ENCODE measurements at places on chromosomes 11 and 22.

- no peak for DNase-seq
These were observed 33.6 kb downstream of the TBC1D22A start for GRCh38 chr22:46795845-46796565.

- no peak for DNase-seq
These were observed 3.6 kb upstream of the GAS2L1 start for GRCh38 chr22:29302681-29303465.

DNA sequence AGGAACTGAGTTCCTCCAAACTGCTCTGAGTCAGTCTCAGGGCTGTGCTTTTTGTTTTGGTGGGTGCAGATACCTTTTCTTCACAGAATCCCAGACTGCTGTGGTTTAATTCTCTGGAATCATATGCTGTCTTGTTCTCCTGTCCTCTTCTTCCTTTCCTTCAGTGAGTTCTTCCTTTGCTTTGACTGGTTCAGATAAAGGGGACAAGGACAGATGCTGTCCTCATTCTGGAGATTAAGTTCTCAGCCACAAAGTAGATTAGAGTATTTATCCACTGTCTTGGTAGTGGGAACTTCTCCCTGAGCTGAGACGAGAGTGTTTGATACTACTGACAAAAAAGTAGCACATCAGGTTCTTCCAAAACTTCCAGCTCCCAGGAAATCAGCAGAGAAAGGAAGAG is 13.3 kb downstream of the ZDHHC5 start:
- DNase-seq, result no peak

DNA sequence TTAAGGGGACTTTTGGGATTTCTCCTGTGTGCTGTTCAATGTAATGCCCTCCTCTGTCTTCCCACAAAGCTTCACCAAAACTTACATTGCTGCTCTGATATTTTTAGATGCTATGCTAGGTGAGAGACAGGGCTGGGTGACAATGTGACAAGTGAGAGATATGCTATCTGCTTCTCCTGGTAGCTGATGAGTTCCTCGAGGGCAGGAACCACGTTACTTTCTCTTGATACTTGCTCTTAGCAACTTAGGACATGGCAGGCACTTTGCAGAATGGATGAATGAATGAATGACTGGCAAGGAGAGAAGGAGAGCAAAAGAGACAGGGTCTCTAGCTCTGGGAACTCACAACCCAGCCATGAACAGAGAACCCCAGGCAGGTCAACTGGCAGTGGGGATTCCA is 115.4 kb downstream of the C11orf58 start:
- DNase-seq, result no peak

- DNase-seq, result peak; percentile 4
These were observed 46.2 kb downstream of the BLID start for GRCh38 chr11:122069707-122070360.

GRCh38 chr11:113587308-113587739 is 112.1 kb upstream of the DRD2 start:
- DNase-seq, result no peak

- no peak for DNase-seq
These were observed 927.3 kb upstream of the RAG2 start for GRCh38 chr11:37525336-37525735.

DNA sequence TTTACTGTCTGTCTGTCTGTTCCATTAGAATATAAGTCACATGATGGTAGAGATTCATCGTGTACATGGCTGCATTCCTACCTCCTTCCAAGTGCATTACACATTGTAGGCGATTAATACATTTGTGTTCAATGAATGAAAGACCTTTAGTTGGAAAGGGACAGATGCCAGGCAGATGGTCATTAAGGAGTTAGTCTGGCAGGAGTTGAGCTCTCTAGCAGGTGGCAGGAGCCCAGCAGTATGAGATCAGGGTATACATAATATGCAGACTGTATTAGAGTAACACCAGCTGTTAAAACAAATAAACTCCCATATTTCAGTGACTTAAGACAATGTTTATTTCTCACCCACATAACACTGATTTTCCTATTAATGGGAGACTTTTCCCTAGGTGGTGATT is 147.7 kb upstream of the LARGE1 start:
- no peak for DNase-seq

GRCh38 chr11:128902515-128903066 is 11.4 kb downstream of the KCNJ5 start:
- no peak for DNase-seq

- no peak for DNase-seq
These were observed 52.4 kb upstream of the TTLL12 start for GRCh38 chr22:43239193-43239780.

DNA sequence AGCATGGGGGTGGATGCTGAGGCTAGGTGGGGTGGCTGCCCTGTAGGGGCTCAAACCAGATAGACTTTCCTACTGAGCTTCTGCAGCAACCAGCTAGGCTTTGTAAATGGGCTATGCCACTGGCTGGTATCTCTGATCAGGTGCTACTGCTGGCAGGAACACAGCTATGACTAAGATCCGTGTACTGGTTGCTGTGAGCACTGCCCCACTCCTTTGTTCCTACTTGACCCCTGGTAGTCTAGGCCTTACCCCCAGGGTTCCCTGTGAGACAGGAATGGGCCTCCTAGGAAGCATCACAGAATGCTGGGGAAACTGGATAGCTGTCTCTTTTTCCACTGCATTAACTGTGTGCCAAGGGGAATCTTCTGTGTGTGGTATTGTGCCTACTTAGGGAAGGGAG is 58.4 kb upstream of the GAB2 start:
- no peak for DNase-seq

DNA sequence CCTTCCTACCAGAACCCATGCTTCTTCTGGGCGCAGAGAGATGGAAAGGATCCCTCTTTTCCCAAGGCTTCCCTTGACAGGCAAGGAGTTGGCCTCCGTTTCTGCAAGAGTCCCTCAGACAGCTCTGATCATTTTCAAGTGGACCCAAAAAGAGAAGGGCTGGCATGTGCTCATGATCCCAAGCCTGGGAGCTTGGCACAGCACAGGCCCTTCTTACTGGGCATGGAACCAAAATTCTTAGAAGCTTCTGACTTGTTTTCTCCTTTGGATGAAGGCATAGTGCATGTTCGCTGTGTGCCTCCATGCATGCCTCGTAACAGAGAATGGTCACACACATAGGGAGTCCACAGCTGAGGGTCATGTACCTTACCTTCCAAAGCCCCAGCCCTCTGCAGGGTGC is 449.6 kb downstream of the MIAT start:
- no peak for DNase-seq

- DNase-seq, result no peak
These were observed 8.3 kb upstream of the IGSF9B start for GRCh38 chr11:133965031-133965601.

DNA sequence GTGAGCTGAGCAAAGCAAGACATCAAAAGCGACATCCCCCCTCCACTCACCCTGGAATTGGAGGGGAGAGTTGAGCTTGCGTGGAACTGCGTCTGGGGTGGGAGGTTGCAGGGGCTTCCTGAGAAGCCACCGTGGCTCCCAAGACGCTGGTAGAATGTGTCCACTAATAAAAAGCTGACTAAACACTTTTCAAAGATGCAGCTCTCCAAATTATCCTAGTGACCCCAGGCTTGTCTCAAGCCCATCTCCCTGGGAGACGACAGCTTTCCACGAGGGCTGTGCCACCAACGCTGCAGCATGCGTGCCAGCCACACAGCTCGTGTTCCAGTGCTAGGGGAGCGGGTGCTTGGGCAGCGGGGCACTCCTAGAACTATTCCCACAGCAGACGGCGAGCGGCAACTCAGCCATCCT is 6.3 kb upstream of the GAL start:
- DNase-seq, result no peak

DNA sequence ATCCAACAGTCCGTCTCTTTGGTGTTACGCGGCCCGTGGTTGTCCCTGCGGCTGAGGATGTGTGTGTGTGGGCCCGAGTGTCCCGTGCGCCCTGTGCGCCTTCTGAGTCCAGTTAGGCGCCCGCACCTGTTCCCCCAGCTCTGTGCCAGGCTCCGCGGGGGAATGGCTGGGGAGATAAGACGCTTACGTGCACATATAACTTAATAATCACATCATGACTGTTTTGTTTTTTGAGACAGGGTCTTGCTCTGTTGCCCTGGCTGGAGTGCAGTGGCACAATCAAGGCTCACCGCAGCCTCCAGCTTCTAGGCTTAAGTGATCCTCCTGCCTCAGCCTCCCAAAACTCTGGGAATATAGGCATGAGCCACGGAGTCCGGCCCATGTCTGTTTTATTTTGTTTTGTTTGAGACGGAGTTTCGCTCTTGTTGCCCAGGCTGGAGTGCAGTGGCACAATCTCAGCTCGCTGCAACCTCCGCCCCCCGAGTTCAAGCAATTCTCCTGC is 817 bp downstream of the ARL2 start:
- DNase-seq, result no peak

DNA sequence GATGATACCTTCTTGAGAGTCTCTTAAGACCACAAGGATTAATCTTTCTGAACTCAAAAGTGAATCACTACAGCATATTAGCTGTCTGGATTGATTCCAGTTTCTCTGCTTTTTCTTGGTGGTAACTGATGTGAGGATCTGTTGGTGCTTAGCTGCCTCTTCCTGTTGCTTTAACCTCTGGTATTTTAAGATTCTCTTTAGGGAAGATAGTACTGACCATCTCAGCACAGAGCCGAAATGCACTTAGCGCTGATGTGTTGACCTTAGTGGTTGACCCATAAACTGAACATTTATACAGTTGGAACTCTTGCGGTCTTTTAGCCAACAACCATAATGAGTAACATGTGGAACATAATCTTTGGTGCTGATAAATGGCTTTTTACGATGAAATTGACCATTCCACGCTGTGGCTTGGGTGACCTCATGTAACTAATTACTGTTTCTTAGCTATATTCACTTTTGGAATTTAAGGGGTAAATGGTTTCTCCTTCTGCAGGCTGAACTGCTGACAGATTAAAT is 33.7 kb downstream of the APLP2 start:
- DNase-seq, result no peak

DNA sequence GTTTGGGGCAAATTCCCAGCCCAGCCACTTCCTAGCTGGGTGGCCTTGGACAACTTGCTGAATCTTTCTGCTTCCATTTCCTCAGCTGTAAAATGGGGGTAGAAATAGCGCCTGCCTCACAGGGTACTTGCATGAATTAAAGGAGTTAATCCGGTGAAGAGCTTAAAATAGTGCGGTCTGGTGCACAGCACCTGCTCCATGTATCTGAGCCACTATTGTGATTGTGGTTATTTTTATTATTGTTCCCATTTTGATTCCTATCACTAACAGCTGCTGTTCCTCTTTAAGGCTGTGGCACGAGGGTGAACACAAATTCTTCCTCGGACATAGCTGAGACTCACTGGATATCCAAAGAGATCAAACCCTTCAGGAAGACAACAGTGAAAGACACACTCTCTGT is 46.9 kb upstream of the TP53I11 start:
- DNase-seq, result no peak

- no peak for DNase-seq
These were observed 125.1 kb upstream of the E2F8 start for GRCh38 chr11:19365743-19366410.

- no peak for DNase-seq
These were observed 198.7 kb downstream of the AASDHPPT start for GRCh38 chr11:106276126-106276525.

DNA sequence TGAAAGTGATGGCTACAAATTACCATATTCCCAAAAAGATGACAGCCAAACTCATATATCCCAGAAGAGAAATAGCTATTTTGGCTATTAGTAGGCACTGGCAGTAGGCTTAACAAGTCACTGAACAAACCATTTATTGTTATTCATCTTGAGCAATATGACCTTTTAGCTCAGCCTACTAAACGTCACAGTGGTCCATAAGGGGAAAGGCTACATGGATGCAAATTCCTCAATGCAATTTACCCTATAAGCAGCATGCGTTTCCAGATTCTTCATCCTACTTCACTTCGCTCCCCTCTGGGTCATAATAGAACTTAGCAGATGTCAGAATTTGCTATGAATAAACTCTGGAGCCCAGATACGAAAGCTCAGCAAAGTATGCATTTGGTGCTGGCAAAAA is 114.0 kb downstream of the SIK3 start:
- no peak for DNase-seq

DNA sequence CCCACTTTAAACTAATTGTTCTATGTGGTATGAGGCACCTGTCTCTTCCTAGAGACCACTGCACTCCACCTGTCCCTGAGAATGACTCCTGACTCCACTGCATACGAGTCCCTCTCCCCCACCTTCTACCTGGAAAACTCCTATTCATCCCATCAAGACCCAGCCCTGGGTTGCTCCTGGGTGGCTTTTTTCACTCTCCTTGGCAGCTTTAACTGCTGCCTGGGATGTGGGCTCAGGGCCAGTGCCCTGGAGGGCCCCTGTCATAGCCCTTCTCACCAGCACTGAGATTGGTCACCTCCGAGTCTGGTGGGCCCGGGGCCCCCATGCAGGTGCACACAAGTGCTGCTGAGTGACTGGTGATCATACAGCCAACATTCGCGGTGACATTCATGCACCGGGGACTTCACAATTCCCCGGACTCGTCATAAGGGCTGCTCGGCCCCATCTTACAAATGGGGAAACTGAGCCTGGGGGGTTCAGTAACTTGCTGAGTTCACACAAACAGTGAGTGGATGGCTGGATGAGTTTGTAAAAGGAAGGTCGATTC is 25.9 kb upstream of the TOLLIP start:
- no peak for DNase-seq

DNA sequence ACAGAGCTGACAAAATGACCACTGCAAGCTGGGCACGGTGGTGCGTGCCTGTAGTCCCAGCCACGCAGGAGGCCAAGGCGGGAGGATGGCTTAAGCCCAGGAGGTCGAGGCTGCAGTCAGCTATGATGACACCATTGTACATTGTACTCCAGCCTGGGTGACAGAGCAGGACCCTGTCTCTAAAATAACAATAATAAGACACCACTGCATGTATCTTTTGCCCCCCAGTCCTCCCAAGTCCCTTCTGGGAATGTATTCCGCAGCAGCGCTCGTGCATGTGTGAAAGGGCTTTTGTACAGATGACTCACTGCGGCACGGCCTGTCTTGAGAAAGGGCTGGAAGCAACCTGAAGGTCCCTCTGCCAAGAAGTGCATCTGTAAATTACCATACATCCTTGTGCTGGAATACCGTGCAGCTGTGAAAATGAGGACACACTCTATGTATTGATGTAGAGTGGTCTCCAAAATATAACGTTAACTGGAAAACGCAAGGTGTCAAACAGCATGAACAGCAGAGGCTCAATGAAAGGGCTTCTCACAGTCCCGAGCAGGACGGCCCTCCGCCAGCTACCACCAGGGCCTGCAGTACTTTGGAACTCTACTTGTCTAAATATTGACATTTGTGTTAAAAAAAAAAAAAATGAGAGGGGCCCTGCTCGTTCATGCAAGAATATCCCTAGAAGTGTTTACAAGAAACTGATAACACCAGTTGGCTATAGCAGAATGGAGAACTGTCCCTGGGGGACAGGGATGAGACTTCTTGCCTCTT is 9.0 kb upstream of the CDC42EP2 start:
- no peak for DNase-seq

- DNase-seq, result no peak
These were observed 588.9 kb downstream of the ETS1 start for GRCh38 chr11:127998421-127998820.

GRCh38 chr11:6245536-6245935 is 6.6 kb downstream of the CNGA4 start:
- DNase-seq, result no peak

GRCh38 chr11:7936615-7937014 is 4.9 kb downstream of the OR10A3 start:
- DNase-seq, result no peak

- no peak for DNase-seq
These were observed 156.4 kb downstream of the SWAP70 start for GRCh38 chr11:9820260-9820659.

GRCh38 chr11:3021125-3021524 is 29.0 kb upstream of the NAP1L4 start:
- peak; percentile 23 for DNase-seq

- DNase-seq, result no peak
These were observed 85.3 kb upstream of the GAL start for GRCh38 chr11:68598816-68599653.
